AG09309 (cell line): ENCODE measurements at places on chromosomes 2 and 18.

DNA sequence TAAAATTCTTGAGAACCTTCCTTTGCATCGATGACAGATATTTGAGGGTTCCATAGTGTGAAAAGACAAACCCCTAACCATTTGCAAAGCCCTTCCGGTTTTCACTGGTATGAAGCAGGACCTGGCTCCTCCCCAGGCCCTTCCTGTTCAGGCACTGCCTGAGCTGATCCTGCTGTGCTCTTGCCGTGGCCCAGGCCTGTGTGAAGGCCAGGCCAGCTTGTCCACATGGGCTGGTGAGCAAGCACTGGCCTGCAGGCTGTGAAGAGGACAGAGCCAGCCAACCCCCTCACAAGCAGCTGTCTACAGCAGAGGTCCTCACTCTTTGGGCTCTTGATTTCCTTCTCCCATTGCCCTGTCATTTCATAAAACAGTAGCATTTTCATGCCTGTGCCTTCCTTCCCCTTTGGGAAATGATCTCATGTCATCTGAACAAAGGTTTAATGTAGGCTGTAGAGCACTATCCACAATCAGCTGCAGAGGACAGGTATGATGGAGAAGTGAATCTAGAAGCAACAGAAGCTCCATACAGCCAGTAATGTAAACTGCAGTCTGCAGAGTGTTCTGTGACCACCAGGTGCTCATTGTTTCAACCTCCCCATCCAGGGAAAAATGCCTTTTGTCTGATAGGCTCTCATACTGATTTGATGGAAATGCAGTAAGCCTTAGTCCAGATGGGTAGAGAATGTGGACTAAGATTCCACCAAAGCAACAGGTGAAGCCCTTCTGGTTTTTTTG is 19.8 kb downstream of the MPHOSPH10 start:
- DNase-seq: no peak

DNA sequence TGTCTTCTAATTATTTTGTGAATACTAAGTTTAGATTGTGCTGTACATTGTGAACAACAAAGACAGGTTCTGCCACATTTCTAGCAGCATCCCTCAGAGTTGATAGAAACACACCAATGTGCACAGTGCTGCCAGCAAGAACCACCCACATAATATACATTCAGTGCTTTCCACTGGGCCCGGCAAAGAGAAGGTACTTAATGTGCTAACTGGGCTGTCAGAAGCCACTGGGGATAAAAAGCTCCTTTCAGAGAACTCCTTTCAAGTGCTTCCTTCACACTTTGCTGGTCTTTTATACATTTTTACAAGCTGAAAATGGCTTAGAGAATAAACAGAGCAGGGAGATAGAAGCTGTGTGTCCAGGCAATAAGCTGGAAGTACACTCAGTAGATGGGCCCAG is 58.0 kb upstream of the CAPN13 start:
- DNase-seq: no peak

- no peak for DNase-seq
Measured at GRCh38 chr2:119311371-119311770, 55.3 kb downstream of the C2orf76 start.

DNA sequence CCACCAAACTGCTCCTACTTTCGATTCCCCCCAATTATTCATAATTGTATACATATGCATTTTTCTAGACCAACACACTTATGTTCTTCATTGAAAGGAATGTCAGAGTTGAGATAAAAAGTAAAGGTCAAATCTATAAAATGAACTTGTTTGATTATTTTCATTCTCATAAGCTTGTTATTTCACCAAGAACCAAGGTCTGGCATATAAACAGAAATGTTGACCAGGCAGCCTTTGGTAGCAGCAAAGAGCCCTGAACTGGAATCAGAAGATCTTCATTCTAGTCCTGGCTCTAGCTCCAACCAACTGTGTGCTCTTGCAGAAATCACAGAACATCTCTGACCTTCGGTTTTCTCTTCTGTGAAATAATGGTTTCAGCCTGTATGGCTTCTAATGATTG is 42.9 kb downstream of the RBKS start:
- DNase-seq: no peak

- no peak for DNase-seq
Measured at GRCh38 chr2:85170938-85171475, 37.8 kb downstream of the TCF7L1 start.

- no peak for DNase-seq
Measured at GRCh38 chr18:6495536-6495935, 80.8 kb upstream of the L3MBTL4 start.

DNA sequence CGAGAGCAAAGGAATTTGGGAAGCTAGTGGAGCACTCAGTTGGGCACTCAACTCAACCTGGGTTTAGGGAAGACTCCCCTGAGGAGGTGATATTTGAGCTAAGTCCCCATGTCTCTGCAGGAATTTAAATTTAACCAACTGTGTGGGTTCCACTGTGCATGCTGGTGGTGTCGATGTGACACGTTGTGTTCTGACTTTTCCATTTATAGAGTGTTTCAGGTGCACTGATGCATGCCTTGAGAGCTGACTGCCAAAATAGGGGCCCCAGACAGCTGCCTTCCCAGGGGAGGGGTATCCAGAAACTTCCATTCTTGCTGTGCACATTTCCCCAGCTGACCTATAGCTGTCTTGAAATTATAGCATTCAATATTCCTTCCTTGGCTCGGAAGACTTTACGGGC is 63.7 kb upstream of the BCL2L11 start:
- no peak for DNase-seq

- DNase-seq: no peak
Measured at GRCh38 chr2:150467621-150467963, 19.9 kb downstream of the RND3 start.

DNA sequence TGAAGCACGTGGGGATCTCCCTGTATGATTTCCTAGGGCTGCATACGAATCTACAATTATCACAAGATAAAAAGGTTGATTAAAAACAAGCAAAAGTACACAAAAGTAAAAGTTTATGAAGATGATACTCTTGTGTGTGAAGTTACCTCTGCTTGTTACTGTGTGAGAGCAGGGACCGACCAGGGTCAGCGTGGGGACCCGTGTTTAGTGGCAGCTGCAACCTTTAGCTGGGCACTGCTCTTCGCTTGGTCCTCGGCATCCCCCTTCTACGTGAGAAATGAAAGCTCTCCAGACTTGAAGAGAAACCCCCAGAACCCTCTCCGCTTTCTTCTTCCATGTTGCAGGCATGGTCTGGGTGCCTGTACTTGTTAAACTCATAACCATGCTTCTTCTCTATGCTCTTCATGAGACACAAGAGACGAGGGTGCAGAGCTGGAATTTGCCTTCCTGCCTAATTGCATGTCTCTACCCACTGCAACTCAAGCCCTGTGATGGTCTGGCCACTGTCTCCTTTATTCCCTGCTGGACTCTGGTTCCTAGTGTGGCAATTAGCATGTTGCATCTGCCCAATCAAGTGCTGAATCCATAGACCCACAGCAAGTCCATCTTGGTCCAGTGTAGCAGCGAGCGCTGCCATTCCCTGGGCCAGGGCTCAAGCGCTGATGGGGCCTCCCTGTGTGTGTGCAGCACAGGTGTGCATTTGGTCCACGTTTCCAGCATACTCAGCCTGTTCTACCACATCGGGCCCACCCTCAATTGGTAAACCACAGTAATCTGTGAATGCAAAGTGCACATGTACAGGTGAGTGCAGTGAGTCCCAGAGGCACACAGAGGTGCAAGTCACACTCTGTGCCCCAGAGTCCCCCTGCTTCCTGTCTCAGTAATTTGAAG is 88.5 kb downstream of the TWIST2 start:
- no peak for DNase-seq

GRCh38 chr2:238853721-238854120 is 5.8 kb downstream of the TWIST2 start:
- DNase-seq: no peak

DNA sequence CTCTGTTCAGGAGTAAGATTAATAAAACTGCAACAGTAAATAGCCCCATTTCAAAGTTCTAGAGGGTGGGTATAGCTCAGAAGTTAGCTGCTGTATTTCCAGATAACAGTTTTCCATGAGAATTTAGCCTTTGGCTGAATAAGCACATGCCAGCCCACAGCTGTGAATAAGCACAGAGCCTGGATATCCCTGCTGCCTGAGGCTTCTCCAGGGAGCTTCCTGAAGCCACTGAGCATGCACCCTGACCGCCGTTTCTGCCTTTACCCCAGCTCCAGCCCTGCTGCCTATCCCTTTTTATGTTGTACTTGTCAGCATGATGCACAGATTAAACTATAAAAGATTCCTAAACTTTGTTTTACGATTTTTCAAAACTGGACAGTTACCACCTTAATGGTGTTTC is 85.3 kb downstream of the FEZ2 start:
- no peak for DNase-seq

- no peak for DNase-seq
Measured at GRCh38 chr2:236918545-236918944, 167.1 kb upstream of the COPS8 start.

GRCh38 chr18:31042406-31043181 is at the start of gene DSC3:
Gene DSC3 (minus strand): TSS chr18:31042742. CDS start chr18:31042660, 82 bp downstream.
- no peak for DNase-seq

DNA sequence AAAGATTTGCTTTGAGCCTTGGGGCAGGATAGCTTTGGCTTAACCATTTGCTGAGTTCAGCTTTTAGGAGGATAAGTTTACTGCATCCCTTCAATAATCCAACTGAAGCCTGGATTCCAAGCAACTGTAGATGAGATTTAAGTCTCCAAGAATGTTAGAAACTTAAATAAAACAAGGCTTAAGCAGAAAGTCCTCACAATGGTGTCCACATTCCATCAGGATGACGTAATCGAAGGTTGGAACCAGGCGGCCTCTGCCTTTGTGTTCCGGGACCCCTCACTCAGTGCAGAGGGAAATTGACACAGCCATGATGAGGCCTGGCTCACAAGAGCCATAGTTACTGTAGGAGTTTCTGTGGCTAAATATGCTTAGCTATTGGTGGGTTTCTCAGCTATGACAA is 260.4 kb downstream of the LPIN1 start:
- no peak for DNase-seq

DNA sequence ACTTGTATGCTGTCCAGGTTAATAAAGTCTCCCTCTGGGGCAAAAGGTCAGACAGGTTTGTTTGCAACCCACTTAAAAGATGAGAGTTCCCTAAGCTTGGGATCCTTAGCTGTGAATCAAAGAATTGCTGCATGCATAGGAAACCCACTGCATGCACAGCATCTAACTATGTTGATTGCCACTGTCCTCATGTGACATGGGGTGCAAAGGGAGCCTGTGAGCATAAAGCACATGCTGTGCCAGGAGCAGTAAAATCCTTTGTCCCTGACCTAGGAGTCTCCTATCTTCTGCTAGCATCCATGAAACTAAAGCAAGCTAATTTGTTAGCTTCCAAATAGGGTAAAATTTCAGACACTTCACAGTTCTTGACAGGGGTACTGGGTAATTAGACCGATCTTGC is 13.8 kb downstream of the METTL4 start:
- no peak for DNase-seq

DNA sequence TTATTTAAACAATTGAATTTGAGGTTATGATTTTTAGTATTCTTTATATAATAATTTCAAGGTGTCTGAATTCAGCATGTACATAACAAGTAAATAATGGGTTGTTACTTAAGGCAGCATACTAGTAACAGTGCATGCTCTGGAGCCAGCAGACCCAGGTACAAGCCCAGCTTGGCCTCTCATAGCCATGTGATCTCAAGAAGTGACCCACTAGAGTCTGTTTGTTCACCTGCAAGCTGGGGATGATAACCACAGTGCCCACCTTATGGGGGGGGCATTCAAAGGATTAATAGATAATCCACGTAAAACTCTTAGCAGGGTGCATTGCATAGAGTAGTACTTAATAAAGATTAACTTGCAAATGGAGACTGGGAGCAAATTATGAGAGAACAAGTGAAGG is 163.6 kb downstream of the TRABD2A start:
- no peak for DNase-seq

- no peak for DNase-seq
Measured at GRCh38 chr2:241739651-241740050, 5.2 kb downstream of the D2HGDH start.

DNA sequence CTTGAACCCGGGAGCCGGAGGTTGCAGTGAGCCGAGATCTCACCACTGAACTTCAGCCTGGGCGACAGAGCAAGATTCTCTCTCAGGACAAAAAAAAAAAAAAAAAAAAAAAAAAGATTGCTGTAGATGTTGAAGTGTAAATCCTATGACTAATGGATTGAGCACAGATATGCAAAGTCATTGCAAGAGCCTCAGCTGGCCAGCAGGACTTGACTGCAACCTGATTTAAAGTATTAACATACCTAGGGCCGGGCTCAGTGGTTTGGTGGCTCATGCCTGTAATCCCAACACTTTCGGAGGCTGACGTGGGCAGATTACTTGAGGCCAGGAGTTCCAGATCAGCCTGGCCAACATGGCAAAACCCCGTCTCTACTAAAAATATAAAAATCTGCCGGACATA is 103.4 kb upstream of the MSH2 start:
- peak; percentile 92 for DNase-seq

GRCh38 chr2:205563646-205564045 is 118.7 kb upstream of the NRP2 start:
- no peak for DNase-seq

DNA sequence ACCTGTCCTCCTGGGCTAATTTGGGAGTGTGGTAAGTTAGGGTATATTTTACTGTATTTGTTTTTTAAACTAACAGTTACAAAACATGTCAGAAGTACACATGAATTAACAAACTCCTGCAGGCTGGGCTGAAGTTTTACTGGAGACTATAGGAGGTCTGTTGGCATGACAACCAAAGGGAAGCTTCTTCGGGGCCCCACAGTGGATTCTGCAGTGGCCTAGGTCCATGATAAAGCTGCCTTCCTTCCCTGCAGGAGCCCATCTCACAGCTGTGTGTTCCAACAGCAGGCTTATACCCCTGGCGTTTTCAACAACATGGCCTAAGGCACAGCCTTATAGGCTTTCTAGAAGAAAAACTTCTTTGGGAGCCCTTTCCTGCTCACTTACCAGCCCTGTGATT is 128.0 kb upstream of the SETBP1 start:
- no peak for DNase-seq

DNA sequence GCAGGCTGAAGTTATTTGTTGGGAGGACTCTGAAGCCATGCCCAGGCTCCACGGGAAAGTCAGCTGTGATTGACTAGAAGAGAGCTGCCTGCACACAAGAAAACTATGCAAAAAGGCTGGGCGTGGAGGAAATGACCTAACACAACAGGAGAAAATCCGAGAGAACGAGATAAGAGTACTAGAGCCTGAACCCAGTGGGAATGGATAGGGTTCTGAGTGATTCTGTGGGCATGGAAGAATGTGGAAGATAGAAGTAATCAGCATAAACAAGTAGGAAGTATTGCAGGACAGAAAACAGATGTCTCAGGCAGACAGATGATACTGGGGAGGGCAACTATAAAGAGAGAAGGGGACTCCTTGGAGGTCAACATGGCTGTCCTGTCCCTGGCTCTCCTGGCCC is 12.1 kb upstream of the COPS8 start:
- DNase-seq: no peak
